Amniotic epithelial cell (primary cell): ENCODE measurements at places on chromosomes 12 and 14.

- DNase-seq = no peak
Observed at GRCh38 chr12:71236133-71236660, 78.4 kb upstream of the TSPAN8 start.

DNA sequence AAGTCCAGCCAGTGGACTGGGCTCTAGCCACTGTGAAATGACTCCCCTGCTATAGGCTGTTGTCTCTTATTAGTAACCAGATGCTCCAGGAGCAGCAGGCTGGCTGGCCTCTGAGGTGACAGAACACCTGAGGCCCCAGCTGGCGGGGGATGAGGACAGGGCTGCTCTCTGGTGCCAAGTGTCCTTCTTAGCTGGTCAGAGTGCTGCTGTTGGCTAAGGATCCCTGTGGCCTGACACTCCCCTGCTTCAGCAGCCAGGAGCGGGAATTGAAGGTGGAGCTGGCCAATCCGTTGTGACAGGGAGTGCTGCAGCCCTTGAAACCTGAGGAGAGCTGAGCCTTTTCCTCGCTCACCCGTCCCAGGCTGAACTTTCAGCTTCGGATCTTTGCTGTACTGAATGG is 30.7 kb downstream of the TMEM229B start:
- no peak for DNase-seq

GRCh38 chr12:52032446-52032803 is 18.8 kb upstream of the NR4A1 start:
- peak; percentile 76 for DNase-seq

DNA sequence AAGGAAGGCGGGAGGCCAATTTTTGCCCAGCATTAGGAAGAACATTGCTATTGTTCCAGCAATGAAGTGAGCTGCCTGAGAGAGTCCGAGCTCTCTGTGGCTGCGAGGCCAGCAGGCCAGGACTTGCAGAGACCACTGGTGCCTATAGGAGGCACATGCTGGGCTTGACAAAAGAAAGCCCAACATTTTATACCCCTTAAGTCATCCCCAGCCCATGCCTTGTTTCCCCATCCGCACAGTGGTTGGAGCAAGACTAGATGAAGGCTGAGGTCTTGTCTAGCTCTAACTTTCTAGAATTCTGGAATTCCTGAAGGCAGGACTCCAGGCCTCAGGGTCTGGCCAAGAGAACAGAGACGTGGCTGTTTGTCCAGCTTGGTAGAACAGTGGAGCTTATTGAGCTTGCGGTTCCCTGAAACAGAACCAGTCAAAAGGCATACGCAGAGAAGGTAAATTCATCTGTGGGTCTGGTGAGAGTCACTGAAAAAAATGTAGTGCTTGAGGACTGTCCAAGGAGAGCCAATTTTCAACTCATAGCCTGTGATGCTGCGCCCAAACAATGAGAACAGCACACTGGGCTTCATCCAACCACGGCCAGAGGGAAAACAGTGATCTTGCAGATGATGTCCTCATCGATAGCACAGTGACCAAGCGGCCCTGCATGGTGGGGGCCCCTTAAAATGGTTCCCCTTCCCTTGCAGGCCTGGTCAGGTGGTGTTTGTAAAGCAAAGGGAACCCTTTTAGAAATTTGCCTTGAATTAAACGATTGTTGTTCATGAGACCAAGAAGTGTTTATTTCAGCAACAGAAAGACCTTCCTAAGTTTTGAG is 27.1 kb upstream of the COL2A1 start:
- DNase-seq = no peak

- DNase-seq = no peak
Observed at GRCh38 chr14:20711685-20712084, 23.1 kb downstream of the ANG start.

DNA sequence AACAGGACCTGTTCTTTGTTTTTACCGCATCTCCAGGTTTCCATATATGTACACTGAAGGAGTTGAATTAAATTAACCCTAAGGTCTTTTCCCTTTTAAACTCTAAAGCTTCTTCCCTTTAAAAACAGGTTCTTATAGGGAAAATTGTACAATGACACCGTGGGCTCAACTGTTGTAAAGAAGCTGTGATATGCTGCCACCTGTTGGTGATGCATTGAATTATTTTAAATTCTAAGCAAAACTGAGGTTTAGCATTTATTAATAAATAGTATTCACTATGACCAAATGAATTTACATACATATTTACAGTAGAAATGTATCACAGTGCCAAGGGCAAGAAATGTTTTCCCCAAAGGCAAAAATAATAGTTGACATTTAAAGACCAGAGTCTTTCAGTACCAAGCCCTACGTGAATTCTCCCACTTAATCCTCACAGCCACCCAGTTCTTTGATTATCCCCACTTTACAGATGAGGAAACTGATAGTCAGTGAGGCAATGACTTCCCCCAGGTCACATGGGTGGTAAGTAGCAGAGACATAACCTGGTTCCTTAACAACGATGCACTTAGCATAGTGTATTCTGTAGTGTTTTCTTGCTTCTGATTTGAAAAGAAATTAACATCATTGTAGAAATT is 35.7 kb upstream of the TMEM263 start:
- DNase-seq = peak; percentile 51

GRCh38 chr12:97939156-97939555 is 476.6 kb downstream of the RMST start:
- no peak for DNase-seq
